ENCODE measurements at places on chromosomes 3 and 15.

DNA sequence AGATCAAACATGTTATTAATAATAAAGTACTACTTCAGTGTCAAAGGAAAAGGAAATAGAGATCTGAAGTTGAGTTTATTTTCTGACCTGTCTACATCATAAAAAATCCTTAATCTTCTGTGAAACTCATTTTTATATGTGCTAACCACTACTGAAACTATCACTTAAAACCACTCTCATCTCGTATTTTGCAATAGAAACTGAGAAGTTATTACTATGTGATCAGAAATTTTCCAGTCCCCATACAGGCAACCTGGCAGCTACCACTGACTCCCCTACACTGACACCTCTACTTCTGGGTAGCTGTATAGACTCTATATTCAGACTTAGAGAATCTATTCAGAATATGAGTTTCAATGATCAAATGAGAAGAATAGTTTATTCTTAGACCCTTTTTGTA lies 8.3 kb downstream of the HDGFL3 start:
- DNase-seq, result peak; percentile 35

DNA sequence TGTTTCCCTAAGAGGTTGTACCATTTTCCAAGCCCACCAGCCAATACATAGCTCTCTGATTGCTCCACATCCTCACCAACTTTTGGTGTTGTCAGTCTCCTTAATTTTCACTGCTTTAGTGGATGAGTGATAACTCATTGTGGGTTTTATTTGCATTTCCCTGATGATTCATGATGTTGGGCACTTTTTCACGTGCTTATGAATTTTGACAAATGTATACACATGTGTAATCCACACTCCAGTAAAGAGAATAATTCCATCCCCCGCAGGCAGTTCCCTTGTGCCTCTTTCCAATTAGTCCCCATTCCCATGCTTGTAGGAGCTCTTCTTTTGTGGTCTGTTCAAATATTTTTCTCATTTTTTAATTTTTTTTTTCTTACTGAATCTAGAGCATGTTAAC lies 52.4 kb downstream of the ANP32A start:
- DNase-seq, result no peak

- no peak for DNase-seq
These were observed 172.0 kb downstream of the OPA1 start for GRCh38 chr3:193764959-193765358.

DNA sequence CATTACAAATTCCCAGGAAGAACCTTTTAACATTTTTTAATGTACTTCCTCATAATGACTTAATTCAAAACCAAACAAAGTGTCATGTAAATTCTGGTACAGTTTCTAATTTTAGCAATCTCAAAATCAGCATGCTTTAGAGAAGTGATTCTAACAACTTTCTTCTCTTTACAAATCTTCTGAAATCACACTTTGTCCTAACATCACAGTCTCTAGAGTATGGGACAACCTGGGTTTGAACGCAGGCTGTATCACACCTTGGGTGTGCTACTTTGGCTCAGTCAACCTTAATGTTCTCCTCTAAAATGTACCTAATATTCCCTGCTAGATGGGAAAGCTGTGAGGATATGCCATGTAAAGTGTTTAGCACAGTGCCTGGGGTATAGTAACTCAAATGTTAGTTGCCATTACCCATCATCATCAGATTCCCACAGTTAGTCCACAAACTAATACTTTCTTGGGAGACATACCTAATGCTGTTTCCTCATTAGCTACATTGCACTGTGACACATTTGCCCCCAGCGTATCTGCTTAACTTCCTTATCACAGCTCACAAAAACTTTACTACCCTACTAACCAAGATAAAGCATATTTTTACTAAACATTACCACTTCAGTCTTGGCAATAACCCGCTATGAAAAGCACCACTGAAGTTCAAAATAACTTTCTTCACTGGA lies 3.1 kb downstream of the TSPAN3 start:
- DNase-seq, result no peak

GRCh38 chr3:126028096-126028495 lies 55.8 kb downstream of the SLC41A3 start:
- no peak for DNase-seq

DNA sequence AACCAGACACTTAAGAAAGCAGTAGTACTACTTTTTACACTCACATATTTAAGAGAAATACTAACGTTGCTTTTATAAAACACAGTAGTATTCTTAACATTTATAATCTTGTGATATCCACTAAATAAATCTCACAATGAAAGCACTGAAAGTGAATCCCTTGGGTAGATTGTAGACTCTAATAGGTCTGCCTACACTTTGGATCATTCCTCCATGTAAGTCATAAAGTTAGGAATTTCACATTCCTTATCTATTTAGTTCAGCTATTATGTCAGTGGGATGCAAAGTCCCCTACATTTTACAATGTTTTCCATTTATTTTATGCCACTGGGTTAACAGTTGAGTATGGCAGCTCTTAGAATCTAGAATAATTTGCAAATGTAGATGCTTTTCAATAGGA lies 330.7 kb downstream of the LSAMP start:
- no peak for DNase-seq

GRCh38 chr3:38109580-38110313 lies 27.2 kb downstream of the ACAA1 start:
- no peak for DNase-seq

DNA sequence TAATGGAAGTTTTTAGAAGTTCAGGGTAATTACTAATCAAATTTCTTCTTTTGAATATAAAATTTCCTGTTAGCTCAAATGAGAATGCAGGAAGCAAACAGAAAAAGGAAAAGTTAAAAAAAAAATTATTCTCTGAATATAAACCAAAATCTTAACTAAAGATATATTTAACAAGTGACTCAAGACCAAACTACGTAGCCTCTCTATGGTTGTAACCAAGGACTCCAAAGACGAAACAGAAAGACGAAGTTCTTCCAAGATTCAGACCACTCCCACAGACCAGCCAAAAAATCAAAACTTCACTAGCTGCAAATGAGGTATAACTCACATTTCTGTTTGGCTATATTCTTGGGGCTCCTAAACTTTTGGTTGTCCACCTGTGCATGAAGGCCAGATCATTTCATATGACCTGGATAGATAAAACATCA lies 846.5 kb upstream of the ALCAM start:
- no peak for DNase-seq

DNA sequence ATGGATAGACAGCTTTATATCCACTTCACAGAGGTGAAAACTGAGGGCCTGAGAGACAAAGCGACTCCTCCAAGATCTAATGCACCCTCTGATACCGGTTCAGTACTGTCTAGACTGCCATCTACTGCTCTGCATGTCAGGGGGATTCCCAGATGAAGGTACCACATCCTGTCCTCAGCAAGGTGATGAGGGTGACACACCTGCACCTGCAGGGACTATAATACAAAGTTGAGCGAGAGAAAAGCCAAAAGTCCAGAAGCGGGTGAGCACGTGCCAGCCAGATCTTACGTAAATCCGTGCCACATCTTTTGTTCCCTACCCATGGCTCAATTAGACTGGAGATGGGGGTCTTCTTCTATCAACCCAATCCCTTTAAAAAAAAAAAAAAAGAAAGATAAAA lies 32.4 kb upstream of the HES1 start:
- peak; percentile 22 for DNase-seq

- DNase-seq, result no peak
These were observed 519.1 kb downstream of the FOXP1 start for GRCh38 chr3:71064291-71064955.

DNA sequence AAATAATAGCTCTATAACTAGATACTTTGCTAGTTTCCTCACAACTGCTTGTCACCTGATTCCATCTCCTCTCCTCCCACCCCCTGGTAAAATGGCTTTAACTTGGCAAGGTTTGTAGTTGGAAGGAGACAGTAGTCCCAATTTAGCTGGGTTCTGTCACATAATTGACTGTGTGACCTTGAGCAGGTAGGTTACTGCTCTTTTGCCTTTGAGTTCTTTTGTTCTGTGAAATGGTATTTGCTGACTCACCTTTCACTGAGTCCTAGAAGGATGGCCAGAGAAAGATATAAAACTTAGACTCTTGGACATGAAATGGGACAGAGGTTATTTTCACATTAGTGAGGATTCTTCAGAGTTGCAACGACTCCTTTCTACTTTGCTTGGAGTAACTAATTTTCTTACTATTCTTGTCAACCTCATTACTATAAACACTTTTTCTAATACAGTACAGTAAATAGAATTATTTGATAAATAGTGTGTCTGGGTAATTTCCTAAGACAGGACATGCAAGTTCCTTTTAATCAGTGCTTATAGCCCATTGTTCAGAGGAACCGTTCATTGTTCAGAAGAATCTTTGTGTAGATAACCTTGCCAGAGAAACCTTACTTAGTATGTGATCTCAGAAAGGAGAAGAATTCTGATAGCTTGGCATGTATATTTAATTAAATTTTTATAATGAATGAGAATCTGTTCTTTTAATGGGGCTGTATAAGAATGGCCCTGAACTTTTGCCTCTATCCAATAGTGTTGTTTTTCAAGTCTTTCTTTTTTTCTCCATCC lies 14.3 kb downstream of the AKAP13 start:
- DNase-seq, result no peak

DNA sequence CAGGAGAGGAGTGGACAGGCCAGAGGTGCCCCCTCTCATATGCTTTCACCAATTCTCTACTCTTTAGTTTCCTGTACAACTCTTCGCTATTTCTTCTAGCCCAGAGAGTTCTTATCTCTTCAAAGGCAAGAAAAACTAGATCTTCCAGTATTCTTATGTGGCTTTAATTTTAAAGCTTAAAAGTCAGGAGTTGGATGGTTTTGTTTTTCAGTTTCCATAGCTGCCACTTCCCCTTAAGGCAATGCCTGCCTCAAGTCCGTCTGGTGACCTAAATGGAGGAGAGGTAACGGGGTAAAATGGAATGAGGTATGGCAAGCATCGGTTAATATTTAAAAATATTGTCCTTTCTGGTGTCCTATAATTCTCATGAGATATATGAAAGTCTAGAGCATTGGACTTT lies 11.4 kb upstream of the VGLL3 start:
- DNase-seq, result no peak

GRCh38 chr3:196063049-196063448 lies 18.8 kb downstream of the TFRC start:
- DNase-seq, result no peak

GRCh38 chr3:25727316-25727715 lies 55.9 kb downstream of the NGLY1 start:
- no peak for DNase-seq

- no peak for DNase-seq
These were observed 25.1 kb downstream of the LRRFIP2 start for GRCh38 chr3:37149257-37149656.

DNA sequence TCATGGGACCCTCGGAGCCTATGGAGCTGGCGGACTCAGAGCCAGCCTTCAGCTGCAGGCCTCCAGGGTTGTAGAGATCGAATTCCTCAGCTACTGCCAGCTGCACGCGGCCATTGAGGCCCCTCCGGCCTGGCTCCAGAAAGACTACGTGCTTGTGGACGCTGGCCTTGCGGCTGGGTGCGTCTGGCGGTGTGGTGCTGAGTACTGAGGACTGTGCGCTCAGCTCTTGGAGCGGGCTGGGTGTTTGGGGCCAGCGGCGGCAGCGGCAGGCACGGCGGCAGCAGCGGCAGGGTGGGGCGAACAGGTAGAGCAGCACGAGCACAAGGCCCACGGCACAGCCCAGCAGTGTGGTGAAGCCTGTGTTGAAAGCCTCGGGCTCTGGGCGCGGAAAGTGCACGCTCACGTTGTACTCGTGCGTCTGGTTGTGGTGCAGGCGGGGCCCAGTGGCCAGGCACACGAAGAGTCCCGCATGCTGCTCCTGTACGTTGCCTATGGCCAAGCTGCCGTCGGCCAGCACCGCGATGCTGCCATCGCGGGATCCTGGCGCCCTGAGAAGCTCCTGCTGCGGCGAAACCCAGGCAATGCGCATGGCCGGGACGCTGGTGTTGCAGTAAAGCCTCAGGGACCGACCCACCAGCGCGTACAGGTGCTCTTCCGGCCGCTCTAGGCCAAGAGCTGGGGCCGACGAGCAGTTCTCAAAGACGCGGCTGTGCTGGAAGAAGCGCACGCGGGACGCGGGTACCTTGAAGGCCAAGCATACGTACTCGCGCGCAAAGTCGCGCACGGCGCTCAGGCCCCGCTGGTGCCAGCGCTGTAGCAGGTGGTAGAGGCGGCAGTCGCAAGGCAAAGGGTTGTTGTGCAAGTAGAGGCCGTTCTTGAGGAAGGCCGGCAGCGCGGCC lies 1.3 kb downstream of the AMIGO3 start:
- DNase-seq, result no peak

DNA sequence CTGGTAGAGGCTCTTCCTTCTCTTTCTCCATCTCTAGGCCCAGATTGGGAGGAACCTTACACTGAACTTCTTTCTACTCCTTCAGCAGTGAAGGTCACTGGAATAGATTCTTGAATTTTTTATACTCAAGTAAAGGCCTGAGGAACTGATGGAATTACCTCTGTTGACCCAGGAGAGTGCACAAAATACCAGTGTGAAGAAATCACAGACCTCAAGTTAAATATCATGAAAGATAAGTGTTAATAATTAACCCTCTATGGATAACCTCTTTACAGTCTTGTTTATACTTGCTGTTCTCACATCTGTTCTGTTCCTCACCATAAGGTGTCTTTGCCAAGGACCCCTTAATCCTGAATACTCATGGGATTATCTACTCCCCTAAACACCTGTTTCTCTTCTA lies 244.4 kb upstream of the STAC start:
- DNase-seq, result no peak

DNA sequence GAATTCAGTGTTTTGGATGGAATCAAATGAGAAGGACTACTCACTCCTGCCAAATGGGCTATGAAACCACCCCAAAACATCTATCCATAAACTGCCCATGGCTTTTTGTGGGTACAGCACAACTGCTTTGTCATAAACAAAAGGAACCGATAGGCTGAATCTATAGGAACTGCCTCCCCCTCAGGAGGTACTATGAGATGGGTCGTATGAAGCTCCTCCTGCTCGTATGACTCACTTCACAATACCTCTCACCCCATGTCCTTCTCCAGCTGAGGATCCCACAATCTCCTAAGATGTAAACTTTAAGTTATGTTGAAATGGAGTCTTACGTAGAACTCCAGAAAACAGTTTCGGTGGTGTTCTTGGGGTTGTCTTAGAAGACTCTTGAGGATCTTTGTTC lies 129.9 kb upstream of the SAMMSON start:
- DNase-seq, result no peak

GRCh38 chr15:57310876-57311275 lies 65.4 kb upstream of the CGNL1 start:
- DNase-seq, result no peak

- DNase-seq, result no peak
These were observed 365.1 kb downstream of the MECOM start for GRCh38 chr3:169298247-169298992.

All from GM18507 (cell line).